ENCODE measurements at places on chromosomes 4 and X. TPM values are rescaled to one million over a fixed set of nuclear protein-coding genes. Genes with fewer than 3 reads are reported as not detected.

Gene ZNF518B
- total RNA-seq, result 2.7 TPM

Gene CNGA1
- not detected for total RNA-seq

Gene DDX53
- total RNA-seq, result not detected

Gene DCUN1D4
- total RNA-seq, result 15.8 TPM

Gene NRK
- not detected for total RNA-seq

Gene TMEM156
- total RNA-seq, result 16.6 TPM

Gene BEND4
- 0.01 TPM for total RNA-seq

Gene F11
- not detected for total RNA-seq

Gene USP38
- total RNA-seq, result 8.3 TPM

Gene GNRHR
- not detected for total RNA-seq

Gene HPGDS
- total RNA-seq, result not detected

Gene C4orf51
- total RNA-seq, result not detected

Gene HSFX3
- total RNA-seq, result not detected

Gene TSPAN7
- total RNA-seq, result 3.0 TPM

Gene MEPE
- total RNA-seq, result not detected

Gene KANTR
- 1.3 TPM for total RNA-seq

Gene HTN1
- not detected for total RNA-seq

Gene FAM9C
- not detected for total RNA-seq

Gene CTAG1A
- total RNA-seq, result not detected

Gene PARM1
- 0.51 TPM for total RNA-seq

Gene RNF128
- total RNA-seq, result 0.06 TPM
